ENCODE measurements at places on chromosomes 5 and 9.

GRCh38 chr5:134758504-134759341 lies at the start of gene DDX46:
Gene DDX46 (plus strand): TSS chr5:134758779. CDS start chr5:134758939, 160 bp downstream.
- DNase-seq: peak; percentile 74

- peak; percentile 3 for DNase-seq
These were observed 30.8 kb downstream of the SMIM3 start for GRCh38 chr5:150809363-150809762.

DNA sequence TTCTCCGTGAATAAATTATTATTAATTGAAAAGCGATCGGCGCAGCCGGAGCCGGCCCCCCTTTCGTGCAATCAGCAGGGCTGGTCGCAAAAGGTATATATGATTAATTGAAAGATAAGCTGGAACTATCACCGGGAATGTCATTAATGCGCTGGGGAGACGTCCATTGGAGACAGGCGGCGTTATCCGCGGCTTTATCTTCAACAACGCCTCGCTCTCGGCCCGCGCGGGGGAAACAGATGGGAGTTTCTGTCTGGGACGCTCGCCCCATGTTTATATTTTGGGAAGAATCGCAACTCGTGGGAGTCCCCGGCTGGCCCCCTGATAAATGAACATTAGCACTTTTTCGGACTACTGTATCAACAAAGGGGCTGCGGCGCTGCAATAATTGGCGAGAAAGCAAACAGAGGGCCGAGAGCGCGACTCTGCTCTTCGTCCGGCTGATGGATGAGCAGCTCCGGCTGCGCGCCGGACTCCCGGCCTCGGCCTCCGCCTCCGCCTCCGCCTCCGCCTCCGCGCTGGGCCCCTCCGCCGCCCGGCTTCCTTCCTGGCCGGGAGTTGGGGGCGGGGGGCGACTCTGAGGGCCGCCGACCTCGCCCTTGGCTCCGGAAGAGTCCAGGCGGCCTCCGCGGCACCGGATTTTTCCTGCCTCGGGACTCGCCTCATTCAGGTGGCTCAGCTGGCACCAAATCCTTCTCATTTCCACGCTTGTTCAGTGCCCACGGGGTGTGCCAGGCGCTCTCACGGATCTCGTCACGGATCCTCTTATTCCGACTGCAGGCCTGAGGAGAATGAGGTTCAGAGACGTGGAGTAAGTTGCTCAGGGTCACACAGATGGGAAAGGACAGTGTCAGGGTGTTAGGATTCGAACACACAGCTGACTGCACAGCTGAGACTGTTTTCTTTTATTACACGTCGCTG lies 3.6 kb upstream of the NKX2-5 start:
- DNase-seq: no peak

GRCh38 chr5:145495741-145496140 lies 339.4 kb downstream of the PRELID2 start:
- no peak for DNase-seq

DNA sequence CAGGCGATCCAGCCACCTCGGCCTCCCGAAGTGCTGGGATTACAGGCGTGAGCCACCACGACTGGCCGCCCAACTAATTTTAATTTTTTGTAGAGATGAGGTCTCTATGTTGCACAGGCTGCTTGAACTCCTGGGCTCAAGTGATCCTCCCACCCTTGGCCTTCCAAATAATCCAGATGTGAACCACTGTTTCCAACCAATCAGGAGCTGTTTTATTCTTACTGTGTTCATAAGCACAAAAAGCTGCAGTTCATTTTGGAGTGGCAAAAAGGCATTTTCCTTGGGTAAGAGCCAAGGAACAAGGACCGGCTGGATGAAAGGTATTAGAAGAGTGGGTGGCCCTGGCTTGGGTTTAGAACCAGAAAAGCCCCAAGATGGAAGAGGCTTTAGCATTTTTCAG lies 5.2 kb upstream of the SLC27A4 start:
- DNase-seq: no peak

DNA sequence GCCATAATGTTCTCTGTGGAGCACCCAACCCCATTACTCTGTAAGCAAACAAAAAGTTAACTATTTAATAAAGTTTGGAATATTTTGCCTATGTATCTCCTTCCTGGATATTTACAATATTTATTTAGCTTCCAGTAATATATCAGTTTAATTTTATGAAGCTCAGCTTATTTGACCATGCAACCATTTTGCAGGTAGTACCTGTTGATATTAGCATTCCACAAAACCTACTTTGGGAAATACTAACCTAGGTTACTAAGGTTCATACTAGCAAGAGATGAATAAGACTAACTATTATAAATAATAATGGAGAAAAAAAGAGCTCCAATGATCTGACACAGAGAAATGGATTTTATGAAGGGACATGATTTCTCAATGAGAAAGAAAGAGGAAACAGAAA lies 506.4 kb downstream of the PDE4D start:
- no peak for DNase-seq

DNA sequence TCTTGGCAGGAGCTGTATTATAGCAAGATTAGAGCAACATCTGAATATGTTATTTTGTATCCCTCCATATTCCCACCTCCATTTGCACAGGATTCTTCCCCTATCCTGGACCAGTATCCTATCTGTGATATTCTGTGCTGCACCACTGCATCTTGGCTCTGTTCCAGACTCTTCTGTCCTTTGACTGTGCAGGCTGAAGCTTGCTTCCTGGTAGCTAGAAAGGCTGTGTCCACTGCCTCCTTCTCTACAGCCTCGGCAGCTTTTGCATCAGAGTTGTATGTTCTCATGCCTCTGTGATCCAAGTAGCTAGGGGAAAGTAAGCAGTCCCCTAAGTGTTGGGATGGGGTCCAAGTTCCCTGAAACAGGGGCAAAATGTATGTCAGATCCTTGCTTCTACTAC lies 104.1 kb downstream of the GAS1 start:
- DNase-seq: no peak

GRCh38 chr5:118628660-118629354 lies 359.5 kb downstream of the DTWD2 start:
- no peak for DNase-seq

- DNase-seq: peak; percentile 16
These were observed 19.5 kb upstream of the ASPN start for GRCh38 chr9:92501671-92502393.

- no peak for DNase-seq
These were observed 279.9 kb downstream of the NSG2 start for GRCh38 chr5:174325431-174325830.

- no peak for DNase-seq
These were observed 289.7 kb downstream of the FBXL7 start for GRCh38 chr5:15789642-15790041.
